Stimulated activated CD8-positive, alpha-beta memory T cell treated with anti-CD3 and anti-CD28 coated beads, Interleukin-4, amount 100 ng/mL, for 4 hours (primary cell): ENCODE measurements at places on chromosomes 5 and 9.
A peak's percentile ranks its signal among the peaks of the same experiment; 100 is the strongest.

- DNase-seq: no peak
Observed at GRCh38 chr9:126564716-126565115, 49.0 kb upstream of the LMX1B start.

GRCh38 chr5:110354915-110355644 lies 371.4 kb downstream of the TMEM232 start:
- no peak for DNase-seq

GRCh38 chr9:35267710-35268109 lies 105.9 kb downstream of the UNC13B start:
- DNase-seq: no peak

DNA sequence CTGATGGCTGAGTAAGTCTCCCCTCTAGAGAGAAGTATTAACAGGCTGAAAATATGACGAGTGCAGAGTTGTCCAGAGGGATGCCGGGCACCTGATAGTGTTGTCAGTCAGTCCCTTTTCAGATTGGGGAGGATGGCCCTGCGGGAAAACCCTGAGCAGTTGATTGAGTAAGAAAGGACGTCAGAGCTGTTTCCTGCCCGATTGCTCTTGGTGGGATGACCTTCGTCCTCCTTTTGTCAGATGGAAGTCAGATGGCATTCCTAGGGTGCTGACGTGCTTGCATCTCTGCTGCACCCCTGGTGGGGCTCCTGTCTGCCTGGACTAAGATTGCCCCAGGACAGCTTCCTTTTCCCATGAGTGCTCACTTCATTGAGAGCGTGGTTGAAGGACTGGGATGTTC lies 9.8 kb downstream of the ZNF354B start:
- DNase-seq: no peak

GRCh38 chr5:150560401-150561191 lies 52.7 kb downstream of the NDST1 start:
- peak; percentile 56 for DNase-seq

DNA sequence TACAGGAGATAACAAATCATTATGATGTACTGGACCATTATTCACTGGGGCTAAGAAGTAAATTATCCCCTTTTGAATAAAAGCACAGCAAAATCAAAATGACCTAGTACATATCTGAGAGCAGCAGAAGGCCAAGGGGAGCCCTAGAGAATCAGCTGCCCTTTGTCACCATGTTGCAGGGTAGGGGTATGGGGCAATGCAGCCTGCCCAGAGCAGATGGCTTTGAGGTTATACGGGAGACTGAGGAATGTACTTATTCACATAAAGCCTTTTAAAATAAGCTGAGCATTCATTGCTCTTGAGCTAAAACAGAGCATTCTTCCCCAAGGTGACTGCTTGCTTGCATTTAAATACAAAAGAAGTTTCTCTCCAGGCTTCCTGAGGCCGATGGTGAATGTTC lies 2.6 kb upstream of the TNFAIP8 start:
- no peak for DNase-seq

DNA sequence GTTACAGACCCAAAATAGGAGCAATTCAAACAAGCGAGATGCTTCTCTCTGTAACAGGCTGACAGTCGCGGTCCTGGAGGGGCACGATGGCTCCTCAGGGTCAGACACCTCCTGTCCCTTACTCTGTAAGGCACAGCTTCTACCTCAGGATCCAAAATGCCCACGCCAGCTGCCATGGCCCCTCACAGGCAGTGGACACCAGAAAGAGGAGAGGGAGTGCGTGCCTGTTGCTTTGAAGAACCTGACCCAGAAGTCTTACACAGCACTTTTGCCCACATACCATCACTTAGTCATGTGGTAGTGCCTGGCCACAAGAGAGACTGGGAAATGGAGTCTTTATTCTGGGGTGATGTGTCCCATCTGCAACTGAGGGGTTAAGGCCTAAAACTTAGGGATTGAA lies 11.6 kb upstream of the ABL1 start:
- DNase-seq: no peak

- DNase-seq: no peak
Observed at GRCh38 chr5:156582193-156582598, 255.2 kb downstream of the SGCD start.

GRCh38 chr5:163649514-163649913 lies 144.1 kb downstream of the MAT2B start:
- no peak for DNase-seq

DNA sequence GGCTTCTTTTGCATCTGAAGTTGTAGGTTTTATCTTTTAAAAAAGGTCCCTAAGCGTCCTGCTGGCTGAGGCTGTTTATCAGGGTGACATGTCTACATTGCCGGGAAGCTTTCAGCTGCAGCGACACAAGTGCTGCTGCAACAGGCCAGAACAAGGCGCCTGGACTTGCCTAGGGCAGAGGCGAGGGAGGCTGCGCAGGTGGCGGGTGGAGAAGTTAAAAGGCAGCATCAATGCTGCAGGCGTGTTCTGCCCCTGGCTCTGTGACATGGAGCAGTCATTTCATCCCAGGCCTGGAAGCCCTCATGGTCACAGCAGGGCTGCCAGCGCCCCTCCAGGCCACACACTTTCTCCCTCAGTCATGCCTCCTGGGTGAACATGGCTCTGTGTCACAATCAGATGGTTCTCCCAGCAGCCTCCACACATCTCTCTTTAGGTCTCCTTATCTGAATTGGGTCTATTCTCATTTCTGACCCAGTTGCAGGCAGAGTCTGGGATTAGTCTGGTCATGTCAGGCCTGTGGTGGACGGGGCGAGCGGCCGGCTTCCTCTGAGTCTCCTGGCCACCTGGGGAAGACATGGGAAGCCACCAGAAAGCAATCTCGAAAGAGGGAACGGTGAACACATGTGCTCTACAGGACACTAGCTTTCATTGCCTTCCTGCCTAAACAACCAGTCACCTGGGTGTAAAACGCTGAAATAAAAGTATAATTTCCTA lies 41.3 kb downstream of the IRX2 start:
- DNase-seq: no peak

GRCh38 chr9:133943781-133944745 lies 48.1 kb downstream of the VAV2 start:
- DNase-seq: no peak

GRCh38 chr9:138099803-138100598 lies 222.4 kb downstream of the CACNA1B start:
- no peak for DNase-seq

DNA sequence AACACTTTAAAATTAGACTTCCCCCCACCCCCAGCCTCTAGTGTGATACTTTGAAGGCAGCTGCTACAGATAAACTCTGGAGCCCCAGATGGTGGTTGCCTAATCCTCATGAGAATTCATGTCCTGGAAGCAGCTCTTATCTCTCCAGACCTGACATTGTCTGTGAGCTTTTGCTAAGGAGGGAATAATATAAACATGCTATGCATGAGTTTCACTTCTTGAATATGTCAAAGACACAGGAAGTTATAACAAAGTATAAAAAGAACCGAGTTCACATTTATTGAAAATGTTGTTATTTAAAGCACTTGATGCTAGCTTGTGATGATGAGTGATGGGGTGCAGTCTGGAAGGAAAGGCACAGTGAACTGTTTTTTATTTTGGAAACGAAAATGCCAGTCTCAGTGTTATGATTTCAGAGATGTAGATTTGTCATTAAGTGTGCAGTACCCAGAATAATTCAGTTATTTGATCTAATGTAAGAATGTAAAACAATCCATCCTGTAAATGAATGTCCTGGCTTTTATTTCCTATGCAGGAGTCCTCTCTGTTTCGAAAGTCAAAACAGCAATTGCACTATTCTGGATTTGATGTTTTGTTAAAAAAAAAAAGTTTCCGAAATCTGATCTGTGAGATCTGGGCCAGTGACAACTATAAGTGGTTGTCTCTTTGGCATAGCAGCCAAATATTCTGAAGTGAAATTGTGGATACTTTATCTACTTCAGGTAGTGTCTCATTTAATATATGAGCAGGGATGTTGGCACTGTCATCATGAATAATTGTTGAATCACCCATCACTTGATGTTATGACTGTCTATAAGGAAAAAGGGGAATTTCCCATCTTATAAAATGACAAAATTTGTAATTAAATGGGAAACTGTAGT lies 77.0 kb downstream of the ZCCHC7 start:
- no peak for DNase-seq

- no peak for DNase-seq
Observed at GRCh38 chr5:37207802-37208201, 41.4 kb downstream of the CPLANE1 start.

DNA sequence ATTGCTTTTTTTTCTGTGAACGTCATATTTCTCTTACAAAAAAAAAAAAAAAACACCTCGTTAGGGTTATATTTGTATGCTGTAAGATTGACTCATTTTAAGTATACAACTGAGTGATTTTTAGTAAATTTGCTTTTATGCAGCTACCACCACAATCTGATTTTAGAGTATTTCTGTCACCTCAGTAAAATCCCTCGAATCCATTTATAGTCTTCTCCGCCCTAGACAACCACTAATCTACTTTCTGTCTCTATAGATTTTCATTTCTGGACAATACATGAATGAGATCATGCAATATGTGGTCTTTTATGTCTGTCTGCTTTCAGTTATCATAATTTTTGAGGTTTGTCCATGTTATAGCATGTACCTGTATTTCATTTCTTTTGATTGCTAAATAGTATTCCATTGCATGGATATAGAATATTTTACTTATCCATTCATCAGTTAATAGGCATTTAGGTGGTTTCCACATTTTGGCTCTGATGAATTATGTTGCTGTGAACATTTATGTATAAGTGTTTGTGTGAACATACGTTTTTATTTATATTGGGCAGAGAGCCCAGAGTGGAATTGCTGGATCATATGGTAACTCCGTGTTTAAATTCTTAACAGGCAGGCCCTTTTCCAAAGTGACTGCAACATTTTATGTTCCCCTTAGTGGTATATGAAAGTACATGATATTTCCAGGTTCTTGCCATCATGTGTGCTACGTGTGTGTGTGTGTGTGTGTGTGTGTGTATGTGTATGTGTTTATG lies 171.4 kb downstream of the SGCD start:
- DNase-seq: no peak

GRCh38 chr9:96419691-96419969 lies 1.5 kb upstream of the ZNF367 start:
- DNase-seq: no peak

DNA sequence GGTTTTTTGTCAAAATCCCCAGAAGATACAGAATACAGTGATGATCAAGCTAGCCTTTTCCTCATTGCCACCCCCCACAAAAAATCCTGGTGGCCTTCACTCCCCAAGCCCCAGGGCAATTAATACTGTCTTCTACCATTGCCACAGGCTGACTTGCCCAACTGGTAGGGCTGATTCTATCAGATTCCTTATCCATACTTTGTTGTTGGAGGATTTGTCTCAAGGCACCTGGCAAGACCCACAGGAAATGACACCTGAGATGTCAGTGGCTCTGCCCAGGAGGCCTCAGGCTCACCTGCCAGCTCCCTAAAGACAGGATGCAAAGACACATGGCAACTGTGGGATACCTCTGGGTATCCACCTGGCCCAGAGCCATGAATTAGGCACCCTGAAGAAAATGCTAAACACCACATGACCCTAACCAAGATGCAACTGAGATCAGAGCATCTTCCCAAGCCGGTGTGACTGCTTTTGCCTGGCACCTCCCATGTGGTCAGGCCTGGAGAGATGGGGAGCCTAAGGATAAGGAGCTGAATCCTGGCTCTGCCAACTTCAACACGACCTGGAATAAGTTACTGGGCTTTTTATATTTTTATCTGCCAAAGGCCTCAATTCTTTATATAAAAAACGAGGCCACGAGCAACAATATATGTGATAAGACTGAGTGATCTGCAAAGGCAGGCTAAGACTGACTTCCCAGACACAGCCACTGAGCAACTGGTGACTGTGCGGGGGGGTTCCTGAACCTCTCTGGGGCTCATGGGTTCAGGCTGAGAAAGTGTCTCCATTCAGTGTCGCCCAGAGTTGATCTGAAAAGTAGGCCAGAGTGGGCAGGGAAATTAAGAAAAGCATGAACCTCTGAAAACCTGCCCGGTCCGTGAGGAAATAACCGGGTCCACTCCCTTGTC lies 944 bp downstream of the ATOX1 start:
- DNase-seq: no peak

- no peak for DNase-seq
Observed at GRCh38 chr5:28493456-28493855, 1455.1 kb upstream of the CDH9 start.

- no peak for DNase-seq
Observed at GRCh38 chr9:110895147-110895905, 142.9 kb downstream of the LPAR1 start.

DNA sequence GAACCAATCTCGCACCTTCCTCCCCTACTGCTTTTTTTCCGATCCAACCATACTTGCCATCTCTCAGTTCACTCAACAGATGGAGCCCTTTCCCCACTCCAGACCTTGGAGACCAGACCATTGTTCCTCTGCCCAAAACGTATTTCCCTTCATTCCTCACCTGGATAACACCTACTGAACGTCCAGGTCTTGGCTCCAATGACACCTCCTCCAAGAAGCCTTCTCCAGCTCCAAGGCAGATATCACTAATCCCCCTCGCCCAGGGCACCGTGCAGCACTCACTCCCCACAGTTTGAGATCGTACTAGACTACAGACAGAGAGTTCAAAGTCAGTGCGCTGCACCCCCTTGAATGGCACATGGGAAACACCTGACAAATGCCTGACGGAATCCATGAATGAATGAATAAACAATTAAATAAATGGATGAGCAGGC lies 47.1 kb upstream of the AKNA start:
- DNase-seq: no peak

DNA sequence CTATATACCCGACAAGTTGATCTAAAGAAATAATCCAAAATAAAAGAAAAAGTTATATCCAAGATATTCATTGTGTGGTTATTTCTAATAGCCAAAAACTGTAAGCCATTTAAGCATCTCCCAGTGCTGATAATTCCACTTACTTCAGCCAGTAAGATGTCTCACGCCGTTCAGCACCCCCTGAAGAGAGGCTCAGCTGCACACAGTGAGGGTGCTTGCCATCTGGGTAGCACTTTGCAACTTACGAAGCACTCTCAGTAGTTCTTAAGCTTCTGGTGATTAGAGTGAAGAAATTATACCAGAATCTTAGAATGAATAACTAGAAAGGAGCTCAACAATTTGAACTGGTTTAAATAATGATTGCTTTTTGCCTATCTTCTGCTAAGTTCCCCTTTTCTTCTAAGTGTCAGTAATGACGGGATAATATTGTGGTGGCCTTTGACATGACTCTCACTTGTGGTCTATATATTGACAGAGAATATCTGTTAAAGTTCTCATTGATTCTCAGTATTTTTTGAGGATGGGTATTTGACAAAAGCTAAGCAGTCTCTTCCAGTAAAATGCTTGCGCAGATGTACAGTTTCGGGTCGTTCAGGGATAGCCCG lies 26.2 kb upstream of the LTC4S start:
- no peak for DNase-seq

GRCh38 chr5:142981475-142981874 lies 211.3 kb downstream of the ARHGAP26 start:
- DNase-seq: no peak

- DNase-seq: no peak
Observed at GRCh38 chr5:122906768-122907167, 61.4 kb downstream of the SNX24 start.

DNA sequence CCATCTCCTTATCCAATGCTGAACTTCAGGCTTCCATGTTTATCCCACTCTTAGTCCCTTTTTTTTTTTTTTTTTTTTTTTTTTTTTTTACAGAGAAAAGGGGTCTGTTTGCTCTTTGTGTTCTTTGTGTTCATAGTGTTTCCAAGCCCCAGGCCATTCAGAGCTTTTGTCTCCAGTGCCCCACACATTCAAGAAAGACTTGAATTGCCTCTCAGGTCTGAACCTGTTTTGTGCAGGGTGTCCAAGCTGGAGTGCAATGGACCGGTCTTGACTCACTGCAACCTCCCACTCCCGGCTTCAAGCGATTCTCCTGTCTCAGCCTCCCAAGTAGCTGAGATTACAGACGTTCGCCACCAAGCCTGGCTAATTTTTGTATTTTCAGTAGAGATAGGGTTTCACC lies 191.2 kb downstream of the PALM2AKAP2 start:
- no peak for DNase-seq
